ENCODE measurements at places on chromosomes 7 and 10.
A peak's percentile ranks its signal among the peaks of the same experiment; 100 is the strongest.

GRCh38 chr10:3666525-3667302 lies 118.3 kb downstream of the KLF6 start:
- no peak for DNase-seq

DNA sequence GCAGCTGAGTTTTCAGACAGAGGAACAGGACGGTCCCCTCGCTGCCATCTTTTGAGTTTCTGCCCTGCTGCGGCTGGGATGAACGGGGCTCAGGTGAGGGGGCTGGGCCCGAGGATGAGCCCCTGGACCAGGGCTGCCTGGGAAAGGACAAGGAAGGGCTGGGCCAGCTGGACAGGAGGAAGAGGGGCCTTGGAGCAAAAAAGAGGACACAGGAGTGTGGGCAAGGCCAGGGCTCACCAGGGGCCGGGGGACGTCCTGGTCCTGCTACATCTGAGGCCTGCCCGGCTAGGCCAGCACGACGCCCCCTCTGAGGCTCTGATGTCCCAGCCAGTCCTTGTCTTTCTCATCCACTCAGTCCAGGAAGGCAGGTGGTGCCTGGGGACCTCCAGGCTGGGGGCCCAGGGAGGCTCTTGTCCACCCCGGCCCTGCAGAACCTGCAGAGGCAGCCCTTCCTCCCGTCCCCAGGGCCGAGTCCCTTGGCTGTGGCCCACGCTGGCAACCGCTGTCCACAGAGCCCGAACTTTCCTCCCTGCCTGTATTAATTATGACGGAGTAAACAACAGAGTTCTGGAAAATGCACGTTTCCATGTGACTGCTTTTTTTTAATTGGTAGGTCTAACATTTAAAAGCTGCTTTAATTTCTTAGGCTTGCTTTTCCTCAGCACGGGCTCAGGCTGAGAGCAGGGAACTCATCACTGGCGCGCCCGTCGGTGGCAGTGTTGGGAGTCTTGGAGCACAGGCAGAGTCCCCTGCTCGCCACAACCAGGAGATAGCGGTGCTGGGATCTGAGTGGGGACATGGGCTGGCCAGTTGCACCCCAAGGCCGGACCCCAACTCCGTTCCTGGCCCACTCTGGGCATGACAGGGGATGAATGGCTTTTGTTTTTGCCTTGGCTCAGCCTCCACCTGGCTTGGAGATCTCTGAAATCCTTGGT lies 187.7 kb downstream of the ELFN1 start:
- no peak for DNase-seq

DNA sequence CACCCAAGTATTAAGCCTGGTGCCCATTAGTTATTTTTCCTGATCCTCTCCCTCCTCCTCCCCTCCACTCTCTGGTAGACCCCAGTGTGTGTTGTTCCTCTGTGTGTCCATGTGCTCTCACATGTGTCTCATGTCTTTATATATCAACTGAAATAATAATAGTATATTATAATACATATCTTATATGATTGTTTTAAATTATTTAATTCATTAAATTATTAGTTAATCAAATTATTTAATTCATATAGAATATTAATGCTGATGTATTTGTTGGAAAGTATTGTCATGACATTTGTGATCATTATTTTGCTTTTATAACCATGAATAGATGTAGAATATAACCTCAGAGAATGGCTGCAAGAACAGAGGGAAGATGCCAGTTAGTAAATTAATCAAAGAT lies 647.5 kb downstream of the SORCS3 start:
- no peak for DNase-seq

DNA sequence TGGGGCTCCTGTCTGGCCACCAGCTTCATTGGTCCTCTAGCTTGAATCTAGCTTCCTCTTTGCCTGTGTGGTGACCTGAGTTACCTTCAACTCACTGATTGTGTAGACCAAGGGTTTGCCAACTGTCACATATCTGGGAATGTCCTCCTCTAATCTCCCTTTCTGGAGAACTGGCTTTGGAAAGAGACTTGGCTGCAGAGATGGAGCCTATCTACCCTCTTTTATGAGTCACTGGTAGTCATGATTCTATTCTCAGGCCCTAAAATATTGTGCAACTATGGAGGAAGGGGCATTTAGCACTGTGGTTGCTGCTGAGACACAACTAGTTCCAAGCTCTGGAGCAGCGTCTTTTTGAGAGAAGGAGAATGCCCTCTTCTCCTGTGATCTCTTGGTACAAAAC lies 691.3 kb downstream of the KCNMA1 start:
- DNase-seq, result no peak

DNA sequence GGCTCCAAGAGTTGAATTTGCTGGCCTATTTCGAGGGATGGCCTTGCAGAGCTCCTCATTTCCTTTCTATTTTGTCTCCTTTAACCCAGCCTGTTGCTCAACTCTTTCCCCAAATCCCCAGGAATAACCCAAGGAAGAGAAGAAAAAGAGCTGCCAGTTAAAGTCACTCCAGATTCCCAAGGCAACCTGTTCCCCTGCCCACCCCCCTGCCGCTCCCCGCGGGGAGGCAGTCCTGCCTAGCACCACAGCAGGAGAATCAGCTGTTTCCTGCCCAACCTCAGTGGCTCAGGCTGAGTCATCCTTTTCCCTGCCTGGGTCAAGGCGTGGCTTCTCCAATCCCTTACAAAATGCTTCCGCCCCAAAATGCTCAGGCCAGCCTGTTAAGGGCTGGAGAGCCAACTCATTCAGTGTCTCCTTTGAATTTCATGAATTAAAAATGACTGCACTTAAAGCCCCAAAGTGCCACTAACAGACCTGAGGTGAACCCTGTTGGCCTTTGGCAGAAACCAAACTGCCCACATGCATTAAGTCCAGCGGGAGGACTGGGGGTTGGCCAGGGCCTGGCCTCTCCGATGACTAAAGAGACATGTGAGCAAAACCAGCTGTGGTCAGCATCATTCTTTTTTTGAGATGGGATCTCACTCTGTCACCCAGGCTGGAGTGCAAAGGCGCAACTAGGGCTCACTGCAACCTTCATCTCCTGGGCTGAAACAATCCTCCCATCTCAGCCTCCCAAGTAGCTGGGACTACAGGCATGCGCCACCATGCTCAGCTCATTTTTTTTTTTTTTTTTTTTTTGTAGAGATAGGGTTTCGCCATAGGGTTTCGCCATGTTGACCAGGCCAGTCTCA lies 83.2 kb upstream of the KIF5B start:
- DNase-seq, result peak; percentile 64

- no peak for DNase-seq
Measured at GRCh38 chr10:125014086-125014830, 72.3 kb downstream of the ZRANB1 start.

DNA sequence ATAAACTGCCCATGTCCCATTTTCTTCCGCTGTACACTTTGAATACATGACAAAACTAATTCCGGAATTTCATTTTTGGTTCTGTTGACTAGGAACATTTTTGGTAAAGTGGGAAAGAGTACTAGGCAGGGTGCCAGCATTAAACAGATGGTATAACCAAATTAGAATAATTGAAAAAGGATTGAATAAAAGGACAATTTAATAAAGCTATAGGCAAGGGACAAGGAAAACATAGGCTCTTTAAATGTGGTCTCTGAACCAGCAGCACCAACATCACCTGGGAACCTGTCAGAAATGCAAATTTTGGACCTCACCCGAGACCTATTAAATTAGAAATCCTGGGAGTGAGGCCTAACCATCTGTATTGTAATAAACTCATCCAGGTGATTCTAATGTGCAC lies 376.9 kb downstream of the LRRTM3 start:
- DNase-seq, result peak; percentile 0

- no peak for DNase-seq
Measured at GRCh38 chr10:63416376-63416775, 49.4 kb downstream of the JMJD1C start.

- no peak for DNase-seq
Measured at GRCh38 chr10:68471063-68471585, 649 bp downstream of the DNA2 start.

DNA sequence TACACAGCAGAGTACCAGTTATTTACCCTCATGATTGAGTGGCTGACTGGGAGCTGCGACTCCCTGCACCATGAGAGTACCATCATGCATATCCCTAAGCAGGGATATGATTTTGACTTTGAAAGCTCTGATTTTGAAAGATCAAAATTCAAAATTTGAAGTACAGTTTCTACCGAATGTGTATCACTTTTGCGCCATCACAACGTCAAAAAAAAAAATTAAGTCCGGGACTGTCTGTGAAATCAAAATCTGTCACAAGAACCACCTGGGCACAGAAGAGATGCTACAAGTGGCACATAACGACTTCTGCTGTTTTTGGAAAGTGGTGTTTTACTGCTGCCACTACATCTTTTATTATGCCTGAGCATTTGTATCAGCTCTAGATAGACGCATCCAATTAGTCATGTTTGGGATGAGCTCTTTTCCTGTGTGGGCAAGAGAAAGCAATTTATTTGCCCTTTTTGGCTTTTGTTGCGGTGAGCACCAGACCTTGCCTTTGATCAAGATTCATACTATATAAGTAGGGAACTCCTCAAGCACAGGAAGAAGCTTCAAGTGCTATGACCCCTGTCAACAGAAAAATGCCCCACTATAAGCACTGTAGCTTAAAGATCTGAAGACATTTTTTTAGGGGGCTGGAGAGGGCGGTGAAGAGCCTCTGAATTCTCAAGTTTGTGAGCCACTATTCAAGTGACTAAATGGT lies 10.7 kb downstream of the MTPN start:
- DNase-seq, result no peak

DNA sequence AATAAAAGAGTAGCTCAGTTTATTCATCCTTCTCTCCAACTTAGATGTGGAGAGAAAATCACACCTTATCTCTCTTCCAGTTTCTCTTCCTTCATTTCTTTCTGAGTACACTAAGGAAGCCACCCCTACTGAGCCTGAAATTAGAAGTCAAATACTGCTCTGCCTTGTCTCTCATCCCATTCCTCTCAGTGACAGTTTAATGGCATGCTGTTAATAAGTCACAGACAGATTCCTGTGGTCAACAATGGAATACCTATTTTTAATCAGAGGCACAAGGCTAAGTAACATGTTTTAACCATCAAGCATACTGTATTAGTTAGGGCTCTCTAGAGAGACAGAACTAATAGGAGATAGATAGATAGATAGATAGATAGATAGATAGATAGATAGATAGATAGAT lies 253.2 kb downstream of the HTR7 start:
- no peak for DNase-seq

GRCh38 chr7:12436126-12436525 lies 32.5 kb upstream of the VWDE start:
- no peak for DNase-seq

DNA sequence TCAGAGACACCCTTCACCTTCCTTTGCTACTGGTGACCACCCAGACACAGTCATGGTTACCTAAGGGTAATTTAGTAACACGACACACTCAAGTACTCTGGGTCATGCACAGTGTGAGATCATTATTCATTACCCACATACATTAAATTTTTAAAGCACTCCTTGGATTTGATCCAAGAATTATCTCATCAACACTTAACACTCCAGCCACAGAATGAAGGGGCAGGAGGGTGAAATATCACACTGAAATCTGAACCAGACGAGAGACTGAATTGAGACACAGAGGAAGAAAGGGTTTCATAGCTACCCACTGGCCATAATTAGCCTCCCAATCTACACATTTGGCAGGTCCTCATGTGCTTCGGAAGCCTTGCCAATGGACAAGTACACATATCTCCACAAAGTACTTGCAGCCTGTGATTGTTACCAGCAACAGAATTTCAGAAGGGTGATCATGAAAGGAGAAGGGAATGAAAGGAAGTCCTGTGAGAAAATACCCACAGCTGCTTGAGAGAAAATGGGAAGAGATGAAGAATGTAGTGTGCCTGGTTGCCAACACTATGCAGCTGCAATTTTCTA lies 189.3 kb downstream of the POLR1F start:
- DNase-seq, result peak; percentile 58

DNA sequence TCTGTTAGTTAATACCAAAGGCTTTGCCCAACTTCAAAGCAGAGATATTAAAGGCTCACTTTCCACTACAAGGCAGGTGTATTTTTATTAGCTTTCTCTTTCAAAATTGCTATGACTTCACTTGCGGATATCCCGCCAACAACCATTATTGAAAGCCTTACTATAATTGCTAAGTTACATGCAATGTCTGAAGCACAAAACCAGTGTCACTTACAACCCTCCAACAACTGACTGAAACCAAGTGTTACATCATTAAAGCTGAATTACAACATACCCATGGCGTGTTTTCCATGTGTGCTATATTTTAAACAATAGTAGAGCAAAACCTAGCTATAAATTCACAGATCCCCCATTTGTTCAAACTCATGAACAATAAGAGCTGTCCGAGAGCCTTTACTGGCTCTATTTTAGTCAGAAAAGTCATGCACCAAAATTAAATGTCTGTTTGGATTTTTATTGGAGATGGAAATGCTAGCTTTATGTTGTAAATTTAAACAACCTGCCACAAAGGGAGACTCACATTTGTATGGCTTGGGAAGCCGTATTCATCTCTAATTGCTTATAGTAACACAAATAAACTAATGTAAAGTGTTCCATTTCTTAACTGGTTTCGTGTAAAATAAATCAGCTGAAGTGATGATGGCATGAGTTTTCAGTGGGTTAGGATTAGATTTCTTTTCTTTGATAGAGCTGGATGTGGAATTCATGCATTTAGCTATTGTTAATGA lies 227.1 kb downstream of the AGMO start:
- DNase-seq, result no peak

DNA sequence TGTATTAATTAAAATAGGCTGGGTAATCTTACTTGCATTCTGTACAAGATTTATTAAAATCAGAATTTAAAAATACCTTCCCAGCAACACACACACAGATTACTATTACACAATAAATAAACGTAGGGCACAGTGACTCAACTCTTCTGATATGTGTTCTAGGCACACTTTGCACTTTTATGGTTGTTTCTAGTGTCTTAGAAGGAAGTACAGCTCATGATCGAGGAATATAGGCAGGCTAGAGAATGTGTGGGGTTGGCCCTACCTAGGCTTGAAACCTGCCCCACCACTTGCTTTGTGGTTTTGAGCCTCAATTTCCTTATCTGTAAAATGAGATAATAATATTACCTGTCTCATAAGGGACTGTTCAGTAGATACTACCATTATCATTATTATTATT lies 30.5 kb downstream of the ARMC3 start:
- no peak for DNase-seq

GRCh38 chr7:99235925-99236324 lies 28.0 kb upstream of the KPNA7 start:
- DNase-seq, result no peak

- no peak for DNase-seq
Measured at GRCh38 chr10:119759832-119760231, 34.0 kb downstream of the INPP5F start.

GRCh38 chr10:21068026-21068656 lies 171.0 kb upstream of the NEBL start:
- no peak for DNase-seq

DNA sequence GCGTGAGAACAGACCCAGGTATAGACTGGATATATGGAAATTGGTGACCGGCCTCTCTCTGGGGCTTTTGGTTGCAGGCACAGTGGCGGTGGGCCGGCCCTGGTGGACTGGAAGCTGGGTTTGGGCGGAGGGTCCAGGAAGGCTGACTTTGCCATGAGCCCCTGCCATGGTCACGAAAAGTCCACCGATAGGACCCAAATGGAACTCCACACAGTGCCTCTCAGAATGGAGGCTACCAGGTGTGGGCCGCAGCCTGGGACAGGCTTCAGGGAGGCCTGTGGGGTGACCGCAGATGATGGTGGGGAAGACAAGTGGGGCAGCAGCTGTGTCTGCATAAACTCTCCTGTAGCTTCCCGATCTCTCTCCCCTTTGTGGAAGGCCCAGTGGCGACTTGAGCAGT lies 123.2 kb downstream of the DNAJB6 start:
- no peak for DNase-seq

GRCh38 chr7:25073451-25073850 lies 51.6 kb downstream of the CYCS start:
- DNase-seq, result no peak

Measured in NCI-H446 (cell line).